ENCODE measurements at places on chromosomes 2 and 18.

DNA sequence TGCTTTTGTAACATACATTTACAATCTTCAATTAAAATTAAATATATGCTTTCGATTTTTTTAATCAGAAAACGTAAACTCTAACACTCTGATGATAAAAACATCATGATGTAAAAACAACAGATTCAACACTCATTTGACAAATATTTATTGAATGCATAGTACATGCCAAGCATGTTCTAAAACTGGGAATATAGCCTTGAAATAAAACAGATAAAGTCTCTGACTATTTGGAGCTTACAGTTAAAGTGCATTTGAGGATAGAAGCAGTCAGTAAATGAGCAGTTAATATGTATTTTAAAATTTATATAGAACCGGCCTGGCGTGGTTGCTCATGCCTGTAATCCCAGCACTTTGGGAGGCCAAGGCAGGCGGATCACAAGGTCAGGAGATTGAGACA lies 47.8 kb downstream of the TMX3 start:
- no peaks in the 10 kb centered on the region for H3K27me3 ChIP-seq
- H3K27ac ChIP-seq: no peak overlapping the region
- no peak for DNase-seq
- H3K36me3 ChIP-seq: no peaks in the 10 kb centered on the region

- peak overlapping the region; percentile 74 for H3K27ac ChIP-seq
- H3K27me3 ChIP-seq: no peaks in the 10 kb centered on the region
- DNase-seq: peak; percentile 72
- H3K4me1 ChIP-seq: peaks cover 21% of the 10 kb centered on the region
- H3K4me3 ChIP-seq: no peak overlapping the region
These were observed 18.9 kb upstream of the ASAP2 start for GRCh38 chr2:9187620-9188214.

- peaks cover 18% of the 10 kb centered on the region for H3K36me3 ChIP-seq
- H3K27me3 ChIP-seq: no peaks in the 10 kb centered on the region
These were observed 745 bp downstream of the MSH2 start for GRCh38 chr2:47403609-47404193.

GRCh38 chr2:46184794-46185583 lies 112.2 kb upstream of the EPAS1 start:
- no peak overlapping the region for H3K4me3 ChIP-seq
- DNase-seq: no peak
- H3K4me1 ChIP-seq: peaks cover 14% of the 10 kb centered on the region
- no peaks in the 10 kb centered on the region for H3K36me3 ChIP-seq
- no peaks in the 10 kb centered on the region for H3K27me3 ChIP-seq
- no peak overlapping the region for H3K27ac ChIP-seq

- H3K4me1 ChIP-seq: no peaks in the 10 kb centered on the region
- H3K27ac ChIP-seq: no peak overlapping the region
- H3K36me3 ChIP-seq: no peaks in the 10 kb centered on the region
- H3K4me3 ChIP-seq: no peak overlapping the region
These were observed 281.3 kb downstream of the AGPS start for GRCh38 chr2:177673602-177674595.

DNA sequence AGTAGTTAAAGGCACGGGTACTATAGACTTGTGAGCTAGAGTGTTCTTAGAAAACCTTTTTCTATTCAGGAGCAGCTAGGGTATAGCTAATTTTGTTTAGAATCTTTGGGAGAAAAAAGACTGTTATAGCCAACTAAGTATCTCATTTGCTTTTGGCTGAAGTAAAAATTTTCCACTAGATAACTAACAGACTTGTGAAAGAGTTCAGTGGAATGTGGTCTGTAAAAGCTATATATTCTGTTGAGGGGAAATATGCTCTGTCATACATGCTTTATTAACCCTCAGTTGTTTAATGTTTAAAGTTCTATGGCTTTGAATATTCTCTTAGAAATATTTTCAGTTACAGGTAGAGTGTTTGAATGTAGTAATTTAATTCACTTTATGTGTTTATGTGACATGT lies 49.7 kb downstream of the RIF1 start:
- H3K27ac ChIP-seq: no peak overlapping the region
- no peaks in the 10 kb centered on the region for H3K27me3 ChIP-seq
- no peak overlapping the region for H3K4me3 ChIP-seq
- DNase-seq: no peak

GRCh38 chr2:105806996-105807395 lies 62.3 kb downstream of the NCK2 start:
- H3K36me3 ChIP-seq: no peaks in the 10 kb centered on the region
- H3K27me3 ChIP-seq: no peaks in the 10 kb centered on the region
- no peak overlapping the region for H3K27ac ChIP-seq
- H3K4me3 ChIP-seq: no peak overlapping the region

- no peak overlapping the region for H3K4me3 ChIP-seq
- no peak overlapping the region for H3K27ac ChIP-seq
- peaks cover 89% of the 10 kb centered on the region for H3K27me3 ChIP-seq
- no peaks in the 10 kb centered on the region for H3K36me3 ChIP-seq
- DNase-seq: no peak
These were observed 5.7 kb downstream of the AMER3 start for GRCh38 chr2:130760754-130761751.

DNA sequence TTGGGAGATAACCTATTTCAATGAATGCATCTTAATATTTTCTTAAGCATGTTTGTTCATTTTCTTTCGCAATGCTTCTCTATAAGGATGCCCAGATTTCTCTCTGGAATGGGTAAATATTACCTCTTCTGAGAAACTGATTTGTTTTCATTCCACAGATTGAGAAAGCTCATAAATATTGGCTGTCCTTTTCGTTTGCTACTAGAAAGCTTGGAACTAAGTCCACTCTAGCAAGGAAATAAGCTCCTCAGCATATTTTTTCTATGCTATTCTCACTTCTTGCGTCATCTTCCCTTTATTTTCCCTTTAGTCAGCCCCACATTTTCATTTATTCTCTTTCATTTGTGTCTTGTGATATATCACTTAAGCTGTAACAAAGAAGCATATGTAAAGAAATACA lies 76.3 kb downstream of the ANTXR1 start:
- H3K36me3 ChIP-seq: 0 out of 2 replicates have a peak, but pooled peaks cover 3% of the 10 kb centered on the region
- no peak for DNase-seq
- H3K27ac ChIP-seq: no peak overlapping the region
- H3K4me1 ChIP-seq: no peaks in the 10 kb centered on the region
- H3K4me3 ChIP-seq: no peak overlapping the region
- H3K27me3 ChIP-seq: no peaks in the 10 kb centered on the region

GRCh38 chr2:96531872-96532505 lies 4.6 kb upstream of the ARID5A start:
- no peaks in the 10 kb centered on the region for H3K27me3 ChIP-seq
- no peaks in the 10 kb centered on the region for H3K36me3 ChIP-seq
- no peak overlapping the region for H3K27ac ChIP-seq
- DNase-seq: peak; percentile 98
- peak overlapping the region; percentile 56 for H3K4me3 ChIP-seq
- peaks cover 21% of the 10 kb centered on the region for H3K4me1 ChIP-seq

DNA sequence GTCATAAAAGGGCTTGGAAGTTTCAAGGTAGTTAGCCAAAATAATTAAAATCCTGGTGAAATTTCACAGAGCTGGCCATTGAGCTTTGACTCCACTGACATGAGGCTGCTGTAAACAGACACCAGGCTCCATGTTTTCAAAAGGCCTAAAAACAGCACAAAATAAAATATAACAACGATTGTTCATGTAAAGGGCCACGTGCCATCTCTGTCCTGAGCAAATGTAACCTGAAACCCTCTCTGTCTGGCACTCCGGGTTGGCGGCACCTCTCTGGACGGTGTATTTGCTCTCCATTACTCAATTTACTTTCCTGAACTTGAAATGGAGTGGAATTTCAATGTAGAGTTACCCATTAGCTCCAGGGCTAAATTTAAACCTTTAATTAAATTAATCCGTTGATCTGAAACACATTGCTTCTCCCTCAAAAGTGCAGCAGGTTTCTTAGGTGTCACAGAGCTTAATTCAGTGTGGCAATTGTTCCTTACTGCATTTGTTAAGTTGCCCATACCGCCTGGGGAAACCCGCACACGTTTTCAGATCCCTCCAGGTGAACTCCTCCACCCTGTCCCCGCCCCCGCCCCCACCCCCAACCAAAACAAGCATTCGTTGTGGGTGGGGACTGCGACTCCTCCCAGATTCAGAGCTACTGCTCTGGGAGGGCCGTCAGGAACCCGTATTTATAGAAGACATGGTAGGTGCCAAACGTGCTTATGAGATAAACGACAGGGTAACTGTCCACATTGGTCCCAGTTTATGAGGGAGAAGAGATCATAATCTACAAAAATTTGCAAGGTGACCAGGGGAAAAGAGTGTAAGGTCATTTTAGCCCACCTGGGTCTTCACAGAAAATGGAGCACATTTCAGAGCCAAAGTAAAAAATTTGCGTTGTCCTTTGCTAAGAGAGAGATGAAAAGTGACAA lies 1.2 kb upstream of the CABLES1 start:
- DNase-seq: peak; percentile 83
- peak overlapping the region; percentile 90 for H3K27ac ChIP-seq
- no peaks in the 10 kb centered on the region for H3K27me3 ChIP-seq
- H3K4me1 ChIP-seq: peaks cover 37% of the 10 kb centered on the region
- no peaks in the 10 kb centered on the region for H3K36me3 ChIP-seq

DNA sequence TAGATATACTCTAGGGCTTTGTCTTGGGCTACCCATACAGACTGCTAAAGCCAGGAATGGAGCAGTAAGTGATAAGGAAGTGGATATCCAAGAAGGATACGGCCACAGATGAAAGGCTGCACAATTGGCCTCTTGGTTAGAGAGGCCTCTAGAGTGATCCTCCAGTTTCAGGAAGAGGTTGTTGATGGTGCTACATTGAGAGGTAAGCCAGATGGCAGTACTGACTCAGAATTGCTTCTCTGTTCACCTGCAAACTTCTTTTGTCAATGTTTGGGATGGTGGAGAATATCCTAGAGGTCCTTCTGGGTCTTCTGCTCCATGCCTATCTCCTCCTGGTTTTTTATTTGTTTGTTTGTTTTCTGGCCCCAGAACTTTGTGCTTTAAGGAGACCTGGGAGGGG lies 226.8 kb upstream of the LRRTM1 start:
- H3K27ac ChIP-seq: no peak overlapping the region
- no peaks in the 10 kb centered on the region for H3K36me3 ChIP-seq
- H3K4me3 ChIP-seq: no peak overlapping the region
- H3K27me3 ChIP-seq: peaks cover 19% of the 10 kb centered on the region

DNA sequence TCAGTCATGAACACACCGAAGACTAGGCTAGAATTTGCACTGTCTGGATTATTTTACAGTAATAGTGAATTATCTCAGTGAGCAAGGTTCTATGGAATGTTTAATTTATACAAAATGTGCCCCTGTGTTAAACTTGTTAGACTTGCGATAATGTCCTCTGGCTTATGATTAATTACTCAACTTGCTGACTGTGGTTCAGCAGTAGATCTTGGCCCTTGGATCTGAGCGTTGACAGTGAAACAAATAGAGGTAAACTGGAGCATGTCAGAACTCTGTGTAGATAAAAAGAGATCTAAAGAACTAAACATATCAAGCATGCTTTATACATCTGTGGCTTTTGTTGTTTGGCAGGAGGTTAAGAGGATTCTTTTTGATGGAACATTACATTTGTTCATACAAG lies 407.6 kb downstream of the DSEL start:
- no peak overlapping the region for H3K4me3 ChIP-seq
- H3K36me3 ChIP-seq: no peaks in the 10 kb centered on the region
- H3K27ac ChIP-seq: no peak overlapping the region
- no peaks in the 10 kb centered on the region for H3K27me3 ChIP-seq

DNA sequence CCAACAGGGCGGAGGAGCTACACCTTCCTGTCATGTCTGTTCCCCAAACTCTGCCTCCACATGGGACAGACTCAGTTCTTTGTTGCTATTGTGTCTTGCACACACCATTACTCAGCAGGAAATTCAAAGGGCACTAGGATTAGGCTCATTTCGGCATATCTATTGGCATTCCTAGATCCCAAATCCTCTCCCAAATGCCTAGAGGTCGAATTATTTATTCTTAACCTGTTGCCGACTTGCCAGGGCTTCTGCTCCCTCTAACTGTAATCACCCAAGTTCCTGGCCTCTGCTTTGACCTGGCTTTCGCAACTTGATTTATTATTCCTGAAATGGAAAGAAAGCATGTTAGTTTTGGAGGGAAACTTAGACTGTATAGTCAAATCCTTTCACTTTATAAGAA lies 67.8 kb upstream of the ST6GAL2 start:
- no peaks in the 10 kb centered on the region for H3K36me3 ChIP-seq
- no peaks in the 10 kb centered on the region for H3K27me3 ChIP-seq
- H3K27ac ChIP-seq: no peak overlapping the region
- H3K4me1 ChIP-seq: no peaks in the 10 kb centered on the region
- no peak overlapping the region for H3K4me3 ChIP-seq

GRCh38 chr18:47781561-47781960 lies 148.9 kb downstream of the SMAD2 start:
- no peaks in the 10 kb centered on the region for H3K36me3 ChIP-seq
- H3K4me1 ChIP-seq: no peaks in the 10 kb centered on the region
- H3K4me3 ChIP-seq: no peak overlapping the region
- H3K27ac ChIP-seq: no peak overlapping the region
- no peak for DNase-seq
- H3K27me3 ChIP-seq: no peaks in the 10 kb centered on the region

DNA sequence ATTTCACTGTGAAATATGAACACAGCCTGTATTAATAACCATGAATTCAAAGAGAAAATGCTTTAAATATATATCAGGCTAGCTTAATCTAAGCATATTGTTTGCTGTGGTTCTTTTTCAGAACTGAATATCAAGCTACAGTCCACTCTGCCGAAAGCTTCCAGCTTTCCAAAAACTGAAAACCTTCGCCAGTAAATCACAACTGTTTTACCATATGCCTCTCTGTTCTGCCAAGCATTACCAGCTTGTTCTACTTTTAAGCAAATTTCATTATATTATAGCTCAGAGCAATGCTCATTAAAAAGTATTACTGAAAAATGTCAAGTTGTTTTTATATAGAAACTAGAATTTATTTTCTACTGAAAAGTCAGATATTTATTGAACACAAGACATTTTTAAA lies 277.4 kb downstream of the NRXN1 start:
- DNase-seq: no peak
- no peak overlapping the region for H3K27ac ChIP-seq
- 0 out of 2 replicates have a peak, but pooled peaks cover 6% of the 10 kb centered on the region for H3K4me1 ChIP-seq
- no peak overlapping the region for H3K4me3 ChIP-seq
- no peaks in the 10 kb centered on the region for H3K36me3 ChIP-seq

- no peaks in the 10 kb centered on the region for H3K36me3 ChIP-seq
- no peaks in the 10 kb centered on the region for H3K27me3 ChIP-seq
- DNase-seq: peak; percentile 48
- no peak overlapping the region for H3K4me3 ChIP-seq
- peaks cover 7% of the 10 kb centered on the region for H3K4me1 ChIP-seq
These were observed 200.8 kb upstream of the SIX3 start for GRCh38 chr2:44740678-44741077.

DNA sequence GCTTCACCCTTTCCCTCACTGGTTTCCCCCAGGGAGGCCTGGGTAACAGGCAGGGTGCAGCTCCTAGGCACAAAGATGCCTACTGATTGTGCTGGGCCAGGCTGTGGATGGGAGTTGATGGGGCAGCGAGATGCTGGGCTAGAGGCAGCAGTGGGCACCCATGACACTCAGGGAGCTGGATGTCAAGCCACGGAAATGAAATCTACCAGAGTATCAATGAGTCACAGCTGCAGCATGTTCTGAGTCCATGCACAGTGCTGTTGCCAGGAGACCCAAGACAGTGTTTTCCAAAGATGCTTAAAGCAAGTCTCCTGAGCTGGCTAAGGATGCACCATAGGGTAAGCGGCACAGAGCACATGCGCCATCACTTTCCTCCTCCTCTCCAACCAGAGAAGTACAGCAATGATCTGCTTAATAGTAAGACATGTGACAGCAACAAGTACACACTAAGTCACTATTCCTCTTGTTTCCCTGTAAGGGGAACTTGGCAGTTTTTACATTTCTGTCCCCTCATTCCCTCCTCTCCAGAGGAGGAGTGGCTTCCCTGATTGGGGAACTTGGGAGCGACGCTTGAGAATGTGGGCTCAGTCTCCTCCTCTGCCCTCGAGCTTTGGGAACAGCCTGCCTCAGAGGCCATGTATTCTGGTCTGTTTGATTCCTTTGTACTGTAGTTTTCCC lies 57.2 kb downstream of the CDC42EP3 start:
- peak; percentile 45 for DNase-seq
- H3K4me1 ChIP-seq: no peaks in the 10 kb centered on the region
- H3K36me3 ChIP-seq: no peaks in the 10 kb centered on the region
- no peak overlapping the region for H3K27ac ChIP-seq

All from PC-3 (cell line).